Heart right ventricle (tissue), 16 donors: ENCODE measurements at places on chromosomes 5 and 9. TPM values are rescaled to one million over a fixed set of nuclear protein-coding genes. Genes with fewer than 3 reads are reported as not detected.

RMND5B gene
- total RNA-seq = 31.7 TPM

CA9 gene
- total RNA-seq = 13.2 TPM

IL5 gene
- not detected for total RNA-seq

F2RL1 gene
- total RNA-seq = 1.1 TPM

NSMF gene
- 12.4 TPM for total RNA-seq

ZNF618 gene
- 1.5 TPM for total RNA-seq

PCDHGA6 gene
- total RNA-seq = 8.8 TPM

SLC6A19 gene
- total RNA-seq = not detected

PCDHGC5 gene
- 3.5 TPM for total RNA-seq

FOXI1 gene
- total RNA-seq = not detected

CTXN3 gene
- total RNA-seq = not detected

CYLC2 gene
- not detected for total RNA-seq

SHISAL2B gene
- total RNA-seq = not detected

ASPN gene
- 17.1 TPM for total RNA-seq

PCDHGA8 gene
- 9.6 TPM for total RNA-seq

SLC46A2 gene
- not detected for total RNA-seq

PPP1R26 gene
- 20.8 TPM for total RNA-seq

CDKN2B-AS1 gene
- 0.14 TPM for total RNA-seq

IFNB1 gene
- total RNA-seq = not detected

TENT4A gene
- 11.5 TPM for total RNA-seq

GDA gene
- total RNA-seq = 1.1 TPM

HTR1A gene
- not detected for total RNA-seq

DMGDH gene
- total RNA-seq = 3.1 TPM

CDC20B gene
- total RNA-seq = not detected

PRDM9 gene
- total RNA-seq = not detected

IDNK gene
- 7.5 TPM for total RNA-seq

PPP3R2 gene
- not detected for total RNA-seq

TOR4A gene
- 16.2 TPM for total RNA-seq

ARHGEF39 gene
- 0.32 TPM for total RNA-seq

HK3 gene
- total RNA-seq = 0.68 TPM

ZDHHC21 gene
- total RNA-seq = 7.4 TPM

FAM170A gene
- total RNA-seq = not detected

KIAA0825 gene
- total RNA-seq = 2.4 TPM

TAF11L7 gene
- total RNA-seq = not detected

MYOZ3 gene
- total RNA-seq = 5.8 TPM

OR1Q1 gene
- not detected for total RNA-seq

SLC6A18 gene
- total RNA-seq = not detected

PCDHB7 gene
- total RNA-seq = 1.2 TPM

PCDHGA10 gene
- total RNA-seq = 7.2 TPM

TRIP13 gene
- 0.32 TPM for total RNA-seq

NIPAL4 gene
- total RNA-seq = not detected

UBLCP1 gene
- total RNA-seq = 17.0 TPM

CNTNAP3 gene
- 6.5 TPM for total RNA-seq

PCDHB16 gene
- 0.98 TPM for total RNA-seq

AGPAT2 gene
- 64.0 TPM for total RNA-seq

TRIM36 gene
- 0.13 TPM for total RNA-seq

C9orf85 gene
- 6.9 TPM for total RNA-seq
